Chondrocyte (in vitro differentiated cells): ENCODE measurements at places on chromosomes 3 and 15. TPM values are rescaled to one million over a fixed set of nuclear protein-coding genes. Genes with fewer than 3 reads are reported as not detected.

The C3orf22 gene
- total RNA-seq = not detected in 3 replicates

The UROC1 gene
- total RNA-seq = 0.15 TPM in 1 of 3 replicates, not detected in the others

The OR5K2 gene
- total RNA-seq = not detected in 3 replicates

The TJP1 gene
- total RNA-seq = 90.5 to 108 TPM (median 91.7 TPM) in 3 replicates

The MYO1E gene
- total RNA-seq = 141 to 192 TPM (median 172 TPM) in 3 replicates

The LMLN gene
- total RNA-seq = 7.0 to 11.4 TPM (median 7.7 TPM) in 3 replicates

The TTC21A gene
- 4.5 to 8.1 TPM (median 6.2 TPM) in 3 replicates for total RNA-seq

The PLSCR2 gene
- total RNA-seq = not detected in 3 replicates

The RARRES1 gene
- total RNA-seq = 0.95 to 1.3 TPM (median 0.99 TPM) in 3 replicates

The TMEM207 gene
- total RNA-seq = not detected in 3 replicates

DNA sequence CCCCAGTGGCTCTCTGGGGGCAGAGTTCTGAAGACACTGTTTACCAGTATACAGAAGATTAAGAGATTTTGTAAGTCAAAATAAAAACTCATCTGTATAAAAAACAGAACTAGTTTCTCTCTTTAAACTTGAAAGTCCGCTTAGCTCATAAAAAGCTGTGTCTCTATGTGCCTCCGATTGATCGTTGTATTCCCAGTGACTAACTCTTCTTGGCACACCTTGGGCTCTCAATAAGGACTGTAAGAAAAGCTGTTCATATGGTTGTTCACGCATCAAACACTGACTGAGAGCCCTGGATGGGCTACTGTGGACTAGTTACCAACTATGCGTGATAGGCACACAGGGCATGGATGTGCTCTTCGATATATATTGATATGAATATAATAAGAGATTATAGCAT lies 107.9 kb downstream of the P3H2 start:
- peaks cover 73% of the 10 kb centered on the region for H3K4me1 ChIP-seq
- no peaks in the 10 kb centered on the region for H3K36me3 ChIP-seq
- H3K4me3 ChIP-seq = no peak overlapping the region

DNA sequence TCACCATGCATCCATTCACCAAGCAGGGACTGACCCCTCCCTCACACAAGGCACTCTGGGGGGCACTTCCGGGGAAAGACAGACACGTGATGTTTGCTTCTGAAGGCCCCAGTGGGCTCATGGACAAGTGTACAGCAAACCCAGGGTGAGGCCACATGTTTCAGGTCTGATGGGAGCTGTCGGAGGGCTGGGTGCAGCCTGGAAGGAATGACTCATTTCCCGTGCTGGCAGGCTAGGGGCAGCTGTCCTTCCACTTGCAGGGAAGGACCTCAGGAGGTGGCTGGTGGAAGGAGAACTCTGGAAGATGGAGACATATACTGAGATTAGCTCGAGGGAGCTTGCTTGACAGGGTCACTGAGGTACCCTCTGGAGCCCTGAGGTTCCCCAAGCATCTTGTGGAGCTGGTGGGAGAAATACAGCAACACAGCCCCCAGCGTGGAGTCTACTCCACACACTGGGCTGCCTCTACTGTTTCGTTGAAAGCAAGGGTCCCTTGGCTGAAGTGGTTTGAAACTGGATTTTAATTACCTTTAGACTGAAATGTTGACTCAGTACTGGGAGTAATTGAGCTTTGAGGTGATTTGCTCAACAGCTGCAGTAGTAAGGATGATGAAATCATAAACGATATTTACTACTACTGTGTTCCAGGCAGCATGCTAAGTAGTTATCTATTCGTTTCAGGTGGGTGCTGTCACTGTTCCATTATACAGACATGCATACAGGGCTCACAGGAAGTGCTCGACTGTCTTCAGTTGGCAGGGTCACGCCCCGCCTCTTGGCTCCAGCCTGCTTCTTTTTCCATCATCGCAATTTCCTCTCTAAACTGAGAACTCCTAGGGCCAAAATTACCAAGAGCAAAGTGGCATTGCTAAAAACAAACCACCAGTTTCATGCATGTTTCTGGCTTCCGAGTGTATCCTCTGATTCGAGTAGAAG lies 230.4 kb downstream of the ADAMTS17 start:
- H3K36me3 ChIP-seq = no peaks in the 10 kb centered on the region
- no peaks in the 10 kb centered on the region for H3K27me3 ChIP-seq
- DNase-seq = no peak
- no peak overlapping the region for H3K4me3 ChIP-seq
- H3K27ac ChIP-seq = peak overlapping the region; percentile 92

GRCh38 chr3:35789042-35789831 lies 149.9 kb downstream of the ARPP21 start:
- peaks cover 8% of the 10 kb centered on the region for H3K4me1 ChIP-seq
- no peaks in the 10 kb centered on the region for H3K27me3 ChIP-seq
- no peak overlapping the region for H3K4me3 ChIP-seq
- no peak overlapping the region for H3K27ac ChIP-seq
- no peak for DNase-seq

GRCh38 chr15:99755692-99756409 lies 22.6 kb upstream of the LYSMD4 start:
- H3K27me3 ChIP-seq = no peaks in the 10 kb centered on the region
- no peak overlapping the region for H3K4me3 ChIP-seq
- no peak overlapping the region for H3K27ac ChIP-seq
- no peaks in the 10 kb centered on the region for H3K36me3 ChIP-seq
- no peak for DNase-seq

- H3K27me3 ChIP-seq = no peaks in the 10 kb centered on the region
- no peak overlapping the region for H3K27ac ChIP-seq
- no peaks in the 10 kb centered on the region for H3K4me1 ChIP-seq
- H3K4me3 ChIP-seq = no peak overlapping the region
- no peaks in the 10 kb centered on the region for H3K36me3 ChIP-seq
Measured at GRCh38 chr3:166688665-166689064, 691.4 kb downstream of the ZBBX start.

GRCh38 chr15:73004462-73004861 lies 47.8 kb upstream of the NEO1 start:
- H3K27ac ChIP-seq = no peak overlapping the region
- peaks cover 20% of the 10 kb centered on the region for H3K27me3 ChIP-seq
- no peaks in the 10 kb centered on the region for H3K36me3 ChIP-seq
- peaks cover 7% of the 10 kb centered on the region for H3K4me1 ChIP-seq

DNA sequence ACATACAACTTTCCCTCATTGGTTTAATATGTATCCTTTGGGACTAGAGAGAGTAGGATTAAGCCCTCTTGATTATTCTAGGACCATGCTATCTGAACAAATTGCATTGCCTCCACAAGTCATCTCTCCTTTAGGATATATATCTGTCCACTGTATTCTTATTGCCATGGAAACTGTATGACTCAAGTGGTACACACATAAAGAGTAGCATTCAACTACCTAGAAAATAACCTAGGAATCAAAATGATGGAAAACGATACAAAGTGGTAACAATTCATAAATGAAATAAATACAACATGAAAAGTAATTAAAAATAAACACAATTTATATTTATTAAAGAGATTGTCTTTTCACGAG lies 212.1 kb upstream of the P2RY1 start:
- no peak overlapping the region for H3K27ac ChIP-seq
- no peaks in the 10 kb centered on the region for H3K4me1 ChIP-seq
- DNase-seq = no peak
- no peak overlapping the region for H3K4me3 ChIP-seq

DNA sequence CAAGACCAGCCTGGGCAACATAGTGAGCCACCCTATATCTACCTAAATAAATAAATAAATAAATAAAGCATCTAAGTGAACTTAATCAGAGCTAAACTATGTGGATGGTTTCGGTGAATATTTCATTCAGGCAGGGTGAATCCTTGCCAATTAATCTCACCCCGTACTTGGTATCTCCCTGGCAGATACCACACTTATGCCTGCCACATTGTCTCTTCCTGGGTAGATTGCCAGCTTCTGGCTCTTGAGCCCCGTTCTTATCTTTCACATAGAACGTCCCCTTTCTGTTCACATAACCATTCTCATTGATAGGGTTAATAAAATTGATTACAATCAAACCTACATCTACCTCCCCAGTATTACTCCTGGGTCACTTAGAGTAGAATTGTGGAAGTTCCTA lies 7.0 kb downstream of the SNAP23 start:
- no peaks in the 10 kb centered on the region for H3K27me3 ChIP-seq
- no peaks in the 10 kb centered on the region for H3K36me3 ChIP-seq
- H3K27ac ChIP-seq = no peak overlapping the region
- no peak overlapping the region for H3K4me3 ChIP-seq
- H3K4me1 ChIP-seq = peaks cover 47% of the 10 kb centered on the region
- DNase-seq = no peak

DNA sequence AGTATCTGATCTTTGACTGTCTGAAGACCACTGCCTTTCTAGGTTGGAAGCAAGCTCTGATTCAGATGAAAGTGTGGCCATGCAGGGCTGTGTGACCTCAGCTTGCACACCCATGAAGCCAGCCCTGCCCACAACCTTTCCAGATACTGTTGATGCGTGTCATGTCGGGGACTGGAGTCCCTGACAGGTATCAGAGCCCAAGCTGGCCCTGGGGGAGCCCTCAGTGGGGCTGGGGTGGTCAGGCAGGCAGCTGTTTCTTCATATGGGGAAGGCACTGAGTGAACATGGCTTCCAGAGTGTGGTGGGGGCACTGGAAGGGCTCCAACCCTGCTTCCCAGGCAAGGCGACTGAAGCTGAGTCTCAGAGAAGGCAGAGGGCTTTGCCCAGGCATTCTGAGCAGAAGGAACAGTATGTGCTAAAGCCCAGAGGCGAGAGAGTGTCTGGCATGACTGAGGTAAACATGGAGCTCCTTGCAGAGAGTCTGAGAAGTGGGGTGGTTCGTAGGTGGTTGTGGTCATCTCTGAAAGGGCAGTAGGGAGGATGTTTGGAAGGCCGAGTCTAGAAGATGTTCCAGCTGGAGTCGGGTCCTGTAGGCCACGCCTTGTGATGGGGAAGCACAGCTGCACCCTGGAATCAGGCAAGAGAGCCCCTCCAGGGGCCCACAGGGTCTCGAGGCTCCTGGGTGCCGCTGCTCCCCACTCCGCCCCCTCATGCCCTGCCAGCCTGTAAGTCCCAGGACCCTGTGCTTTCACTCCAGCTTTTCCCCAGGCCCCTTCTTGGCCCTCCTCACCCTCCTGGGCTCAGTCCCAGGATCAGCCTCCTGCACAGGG lies 122.2 kb downstream of the EEFSEC start:
- no peaks in the 10 kb centered on the region for H3K27me3 ChIP-seq
- no peak overlapping the region for H3K4me3 ChIP-seq
- DNase-seq = peak; percentile 81
- H3K4me1 ChIP-seq = peaks cover 45% of the 10 kb centered on the region

- no peaks in the 10 kb centered on the region for H3K4me1 ChIP-seq
- no peak overlapping the region for H3K4me3 ChIP-seq
- H3K36me3 ChIP-seq = no peaks in the 10 kb centered on the region
- peaks cover 58% of the 10 kb centered on the region for H3K27me3 ChIP-seq
Measured at GRCh38 chr3:10602769-10603768, 97.7 kb upstream of the ATP2B2 start.

DNA sequence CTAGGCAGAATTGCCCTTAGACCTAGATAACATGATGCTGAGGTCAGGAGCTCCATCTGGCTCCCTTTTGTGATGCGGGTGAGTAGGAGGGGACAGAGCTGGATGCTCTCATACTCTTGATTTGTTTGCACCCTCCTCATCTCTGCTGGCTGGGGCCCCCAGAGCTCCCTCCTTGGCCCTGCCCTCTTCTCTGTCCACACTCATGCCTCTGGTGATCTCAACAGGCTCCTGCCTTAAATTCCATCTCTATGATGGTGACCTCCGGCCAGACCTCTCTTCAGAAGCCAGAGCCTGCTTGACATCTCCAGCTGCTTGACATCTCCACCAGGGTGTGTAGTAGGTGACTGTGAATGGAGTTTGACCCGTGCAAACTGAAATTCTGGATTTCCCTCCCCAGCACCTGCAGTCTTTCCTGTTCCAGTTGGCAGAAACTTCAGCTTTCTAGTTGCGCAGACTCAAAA lies 4.3 kb upstream of the FGD5 start:
- peaks cover 64% of the 10 kb centered on the region for H3K27me3 ChIP-seq
- H3K4me1 ChIP-seq = peaks cover 5% of the 10 kb centered on the region
- H3K36me3 ChIP-seq = no peaks in the 10 kb centered on the region

- H3K4me3 ChIP-seq = no peak overlapping the region
- peaks cover 6% of the 10 kb centered on the region for H3K36me3 ChIP-seq
- H3K27me3 ChIP-seq = no peaks in the 10 kb centered on the region
Measured at GRCh38 chr15:88470625-88471372, 3.3 kb downstream of the MRPS11 start.

- no peaks in the 10 kb centered on the region for H3K27me3 ChIP-seq
- H3K27ac ChIP-seq = peak overlapping the region; percentile 81
- H3K4me1 ChIP-seq = peaks cover 13% of the 10 kb centered on the region
- no peak overlapping the region for H3K4me3 ChIP-seq
- no peak for DNase-seq
Measured at GRCh38 chr15:42891569-42891968, 29.0 kb downstream of the TTBK2 start.

- peak overlapping the region; percentile 96 for H3K4me3 ChIP-seq
- peak overlapping the region; percentile 96 for H3K27ac ChIP-seq
- peaks cover 19% of the 10 kb centered on the region for H3K27me3 ChIP-seq
- H3K36me3 ChIP-seq = no peaks in the 10 kb centered on the region
- H3K4me1 ChIP-seq = peaks cover 69% of the 10 kb centered on the region
Measured at GRCh38 chr15:40439960-40440742, 602 bp upstream of the BAHD1 start.

- DNase-seq = no peak
- no peaks in the 10 kb centered on the region for H3K27me3 ChIP-seq
- H3K27ac ChIP-seq = no peak overlapping the region
Measured at GRCh38 chr15:83612226-83612625, 41.7 kb upstream of the ADAMTSL3 start.

DNA sequence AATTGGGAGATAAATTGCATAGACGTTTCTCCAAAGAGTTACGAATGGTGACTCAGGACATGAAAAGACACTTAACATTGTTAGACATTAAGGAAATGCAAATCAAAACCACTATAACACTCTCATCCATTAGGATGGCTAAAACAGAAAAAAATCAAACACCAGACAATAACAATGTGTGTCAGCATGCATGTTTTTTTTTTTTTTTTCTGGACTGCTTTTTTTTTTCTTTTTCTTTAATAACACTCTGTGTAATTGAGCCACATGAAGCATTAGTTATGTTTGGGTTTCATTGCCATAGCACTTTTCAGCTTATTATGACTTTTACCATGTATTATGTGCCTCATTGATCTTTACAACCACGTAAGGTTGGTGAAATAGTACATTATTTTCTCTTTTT lies 95.0 kb downstream of the NFKBIZ start:
- H3K4me3 ChIP-seq = no peak overlapping the region
- DNase-seq = no peak

DNA sequence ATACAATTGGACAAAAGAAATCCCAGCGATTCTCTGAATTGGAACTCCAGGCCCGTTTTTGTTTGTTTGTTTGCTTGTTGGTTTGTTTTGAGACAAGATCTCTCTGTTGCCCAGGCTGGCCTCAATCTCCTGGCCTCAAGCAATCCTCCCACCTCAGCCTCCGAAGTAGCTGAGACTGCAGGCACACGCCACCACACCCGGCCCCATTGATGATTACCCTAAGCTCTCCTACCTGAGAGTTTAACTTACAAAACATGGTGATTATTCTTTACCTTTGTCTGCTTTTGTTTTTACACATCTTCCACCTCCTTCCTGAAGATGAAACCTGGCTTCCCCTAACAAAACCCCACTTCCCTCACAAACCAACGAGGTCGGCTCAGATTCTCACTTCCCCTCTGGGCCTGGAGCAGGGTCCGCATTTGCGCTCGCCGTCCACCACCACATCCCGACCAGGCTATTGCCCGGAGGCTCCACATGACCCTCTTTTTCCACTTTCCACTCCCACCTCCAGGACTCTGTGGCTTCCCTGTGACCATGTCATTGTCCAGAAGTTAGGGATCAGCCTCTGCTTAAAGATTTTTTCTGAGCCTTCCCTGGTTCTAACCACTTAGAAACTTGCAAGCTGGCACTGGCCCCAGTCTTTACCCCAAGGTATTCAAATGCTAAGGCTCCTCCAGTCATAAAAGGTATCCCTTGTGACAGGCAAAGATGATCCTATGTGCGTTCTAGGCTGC lies 14.8 kb downstream of the KLHL6 start:
- no peak overlapping the region for H3K4me3 ChIP-seq
- no peaks in the 10 kb centered on the region for H3K36me3 ChIP-seq
- peaks cover 22% of the 10 kb centered on the region for H3K4me1 ChIP-seq
- no peaks in the 10 kb centered on the region for H3K27me3 ChIP-seq
